ENCODE measurements at places on chromosomes 3 and 15.

GRCh38 chr15:84834969-84835368 lies 17.8 kb downstream of the ALPK3 start:
- DNase-seq, result no peak

DNA sequence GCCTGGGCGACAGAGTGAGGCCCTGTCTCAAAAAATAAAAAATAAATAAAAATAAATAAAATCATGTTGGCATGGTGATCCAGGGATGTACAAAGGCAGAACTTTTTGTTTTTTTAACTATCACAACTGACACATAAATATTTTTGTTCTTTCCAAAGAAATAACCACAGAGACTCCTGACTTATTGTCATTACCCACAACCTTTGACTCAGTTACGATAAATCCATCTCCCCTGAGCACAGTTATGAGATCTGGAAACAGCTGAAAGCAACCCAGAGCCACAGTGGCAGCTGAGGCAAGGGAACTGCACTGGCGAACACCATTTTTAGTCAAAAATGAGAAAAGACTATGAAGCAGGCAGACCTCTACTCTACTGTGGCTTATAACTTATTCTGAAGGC lies 24.0 kb downstream of the OSBPL10 start:
- no peak for DNase-seq

DNA sequence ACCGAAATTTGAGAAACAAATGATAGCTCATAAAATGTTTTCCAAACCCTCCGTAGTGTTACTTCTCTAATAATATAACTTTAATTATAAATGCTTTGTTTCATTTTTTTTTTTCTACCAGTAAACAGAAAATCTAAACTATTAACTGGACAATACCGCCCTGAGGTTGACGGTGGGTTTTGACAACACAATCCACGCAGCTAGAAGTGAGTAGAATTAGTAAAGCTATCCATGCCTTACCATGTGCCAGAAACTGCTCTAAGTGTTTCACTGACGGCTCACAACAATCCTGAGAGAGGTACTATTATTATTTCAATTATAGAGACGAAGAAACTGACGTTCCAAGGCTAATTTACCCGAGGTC lies 410 bp downstream of the NDUFAF1 start:
- no peak for DNase-seq

GRCh38 chr15:90593499-90594158 lies 63.9 kb downstream of the CRTC3 start:
- DNase-seq, result no peak

GRCh38 chr3:50474717-50475116 lies 28.7 kb downstream of the CACNA2D2 start:
- no peak for DNase-seq

DNA sequence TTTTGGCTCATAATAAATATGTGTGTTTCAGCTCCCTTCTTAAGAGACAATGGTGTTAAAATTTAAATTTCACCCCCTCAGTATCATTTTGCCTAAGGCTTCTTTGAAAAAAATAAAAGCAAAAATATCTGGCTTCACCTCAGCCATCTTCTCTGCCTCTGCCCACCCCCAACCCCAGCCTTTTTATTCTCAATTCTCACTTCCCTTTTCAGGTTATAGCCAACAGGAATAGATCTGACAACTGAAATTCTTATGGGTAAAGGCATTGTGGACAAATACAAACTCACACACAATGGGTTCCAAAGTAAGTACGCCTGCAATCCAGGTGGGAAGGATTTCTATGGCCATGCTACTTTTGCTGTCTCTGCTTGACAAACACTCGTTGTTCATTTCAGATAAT lies 399.0 kb upstream of the ARRDC4 start:
- no peak for DNase-seq

GRCh38 chr15:70826634-70827033 lies 27.3 kb downstream of the LARP6 start:
- no peak for DNase-seq

DNA sequence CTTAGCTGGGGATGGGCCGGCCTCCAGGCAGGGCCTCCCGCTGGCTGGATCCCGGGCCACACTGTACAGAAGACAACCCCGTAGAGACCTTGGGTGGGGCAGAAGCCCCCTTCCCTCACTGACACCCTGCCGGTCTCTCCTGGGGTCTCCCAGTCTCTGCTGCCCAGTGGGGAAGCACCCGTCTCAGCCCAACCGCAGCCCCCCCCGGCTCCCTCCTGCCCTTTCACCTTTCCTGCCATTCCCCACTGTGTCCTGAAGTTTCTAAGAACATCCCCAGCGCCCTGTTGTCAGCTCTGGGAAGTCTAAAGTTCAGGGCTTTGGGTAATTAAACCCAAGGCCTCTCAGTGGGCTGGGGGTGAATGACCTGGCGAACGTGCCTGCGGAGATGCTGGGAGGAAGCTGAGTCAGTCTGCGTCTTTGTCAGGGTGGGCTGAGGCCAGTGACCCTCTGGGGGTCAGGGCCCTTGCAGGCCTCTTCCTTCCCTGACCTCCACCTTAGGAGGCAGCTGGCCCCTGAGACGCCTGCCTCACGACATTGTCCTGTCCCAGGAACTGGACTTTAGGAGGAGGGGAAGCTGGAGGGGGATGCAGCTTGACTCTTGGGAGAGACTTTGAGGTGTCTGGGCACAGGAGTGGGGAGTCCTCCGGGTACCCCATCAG lies 1.4 kb upstream of the SLC51A start:
- no peak for DNase-seq

DNA sequence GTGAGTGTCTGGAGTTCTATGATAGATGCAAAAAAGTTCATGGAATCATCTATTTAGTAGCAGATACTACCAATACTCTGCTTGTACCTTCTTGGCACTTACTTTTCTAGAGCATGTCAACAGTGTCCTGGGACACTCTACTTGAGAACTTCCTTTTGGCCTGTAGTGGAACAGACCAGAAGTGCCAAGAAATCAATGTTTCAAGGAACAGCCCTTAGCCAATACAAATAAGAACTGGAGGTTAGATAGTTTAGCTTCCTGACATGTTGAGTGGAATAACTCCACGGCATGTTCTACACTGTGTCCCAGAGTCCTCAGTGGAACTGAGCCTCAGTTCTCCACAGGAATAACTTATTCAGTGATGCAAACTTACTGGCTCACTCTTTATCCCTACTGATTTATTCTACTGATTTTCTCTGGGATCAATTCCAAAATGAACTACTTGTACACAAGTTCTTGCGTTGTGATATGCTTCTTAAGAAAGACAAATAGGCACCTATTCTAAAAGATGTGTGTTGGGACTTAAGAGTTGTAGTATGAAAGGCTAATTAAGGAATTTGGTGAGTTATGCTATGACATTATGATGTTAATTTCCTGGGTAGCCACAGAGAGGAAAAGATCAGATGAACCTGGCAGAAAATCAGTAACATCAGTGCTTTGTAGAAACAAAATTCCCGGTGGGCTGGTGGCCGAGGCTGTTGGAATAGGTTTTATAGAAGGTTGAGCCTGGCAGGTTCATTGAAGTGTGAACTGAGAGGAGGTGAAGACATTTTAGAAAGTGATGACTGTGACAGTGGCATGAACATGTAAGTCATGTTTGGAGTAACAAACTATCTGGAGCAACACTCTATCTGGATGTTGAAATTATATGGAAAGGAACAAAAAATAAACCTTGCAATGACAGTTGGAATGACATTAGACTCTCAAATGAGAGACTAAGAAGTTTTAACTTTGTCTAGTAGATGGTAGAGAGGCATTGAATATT lies 101.8 kb upstream of the RBMS3 start:
- no peak for DNase-seq

GRCh38 chr3:23324745-23325144 lies 121.6 kb downstream of the UBE2E2 start:
- DNase-seq, result no peak

DNA sequence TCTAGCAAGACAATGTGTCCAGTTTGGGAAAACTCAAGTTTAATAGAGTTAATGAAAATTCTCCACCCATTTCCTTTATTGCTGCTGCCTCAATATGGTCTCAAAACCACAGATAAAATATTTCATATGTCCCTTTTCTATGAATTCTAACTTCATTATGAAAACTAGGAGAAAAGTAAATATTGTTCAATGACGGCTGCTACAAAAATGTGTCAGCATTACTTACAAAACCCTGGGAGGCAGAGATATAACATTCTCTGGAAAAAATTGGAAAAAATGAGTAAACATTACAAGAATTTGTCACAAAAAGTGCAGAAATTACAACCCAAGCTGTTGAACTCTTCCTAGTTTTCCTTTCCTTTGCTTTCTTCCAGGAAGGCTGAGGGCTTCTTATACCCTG lies 22.2 kb upstream of the FBN1 start:
- no peak for DNase-seq

DNA sequence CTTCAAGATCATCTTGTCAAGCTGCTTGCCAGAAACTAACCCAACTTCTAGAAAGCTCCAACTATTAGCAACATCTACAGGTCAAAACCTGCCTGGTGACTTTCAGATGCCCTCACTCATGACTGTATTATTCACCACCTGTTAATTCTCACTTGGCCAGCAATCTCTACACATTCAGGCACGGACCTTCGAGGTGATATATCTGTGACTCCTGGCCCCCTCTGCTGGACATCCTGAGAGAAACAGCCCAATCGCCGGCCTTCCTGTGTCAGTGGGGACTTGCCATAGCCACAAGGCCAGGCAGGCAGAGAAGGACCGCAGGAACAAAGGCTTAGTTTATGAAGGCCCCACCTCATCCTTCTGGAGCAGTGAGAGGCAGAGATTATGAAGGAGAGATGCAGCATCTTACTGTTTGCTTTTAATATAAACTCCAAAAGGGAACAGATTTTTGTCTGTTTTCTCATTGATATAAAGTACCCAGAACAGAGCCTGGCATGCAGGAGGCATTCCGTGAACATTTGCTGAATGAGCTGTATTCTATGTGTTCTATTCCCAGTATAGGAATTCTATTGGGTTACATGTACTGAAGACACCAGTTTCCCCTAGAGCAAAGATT lies 24.4 kb upstream of the OCA2 start:
- DNase-seq, result peak; percentile 30

DNA sequence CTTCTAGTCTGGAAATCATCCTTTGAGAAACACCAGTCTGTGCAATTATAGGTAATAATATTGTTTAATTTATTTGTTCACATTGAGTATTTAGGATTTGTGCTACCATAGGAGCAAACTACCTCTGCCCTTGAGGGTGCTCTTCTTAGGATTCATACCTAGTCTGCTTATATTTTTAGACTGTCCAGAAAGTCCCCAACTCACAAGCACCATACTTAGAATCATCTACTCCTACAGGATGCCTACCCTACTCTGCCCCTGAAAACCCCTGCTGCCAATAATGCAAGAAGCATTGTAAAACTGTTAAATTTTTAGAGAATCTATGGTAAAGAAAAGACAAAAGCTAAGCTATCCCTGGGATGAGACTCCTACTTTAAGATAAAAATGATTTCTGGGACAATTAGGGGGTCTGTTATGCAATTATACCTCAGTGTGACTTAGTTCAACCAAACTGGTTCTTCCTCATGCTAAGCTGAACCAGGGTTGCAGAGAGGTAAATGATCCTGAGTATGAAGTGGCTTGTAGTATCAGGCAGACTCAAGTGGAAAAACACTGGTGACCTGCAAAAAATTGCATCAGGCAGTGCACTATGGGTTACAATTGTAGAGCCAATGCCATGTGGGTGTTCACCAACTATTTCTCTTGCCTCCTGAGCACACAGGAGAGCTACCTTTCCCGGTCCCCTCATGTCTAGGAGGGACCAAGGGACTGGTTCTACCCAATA lies 133.3 kb downstream of the TNIK start:
- no peak for DNase-seq

DNA sequence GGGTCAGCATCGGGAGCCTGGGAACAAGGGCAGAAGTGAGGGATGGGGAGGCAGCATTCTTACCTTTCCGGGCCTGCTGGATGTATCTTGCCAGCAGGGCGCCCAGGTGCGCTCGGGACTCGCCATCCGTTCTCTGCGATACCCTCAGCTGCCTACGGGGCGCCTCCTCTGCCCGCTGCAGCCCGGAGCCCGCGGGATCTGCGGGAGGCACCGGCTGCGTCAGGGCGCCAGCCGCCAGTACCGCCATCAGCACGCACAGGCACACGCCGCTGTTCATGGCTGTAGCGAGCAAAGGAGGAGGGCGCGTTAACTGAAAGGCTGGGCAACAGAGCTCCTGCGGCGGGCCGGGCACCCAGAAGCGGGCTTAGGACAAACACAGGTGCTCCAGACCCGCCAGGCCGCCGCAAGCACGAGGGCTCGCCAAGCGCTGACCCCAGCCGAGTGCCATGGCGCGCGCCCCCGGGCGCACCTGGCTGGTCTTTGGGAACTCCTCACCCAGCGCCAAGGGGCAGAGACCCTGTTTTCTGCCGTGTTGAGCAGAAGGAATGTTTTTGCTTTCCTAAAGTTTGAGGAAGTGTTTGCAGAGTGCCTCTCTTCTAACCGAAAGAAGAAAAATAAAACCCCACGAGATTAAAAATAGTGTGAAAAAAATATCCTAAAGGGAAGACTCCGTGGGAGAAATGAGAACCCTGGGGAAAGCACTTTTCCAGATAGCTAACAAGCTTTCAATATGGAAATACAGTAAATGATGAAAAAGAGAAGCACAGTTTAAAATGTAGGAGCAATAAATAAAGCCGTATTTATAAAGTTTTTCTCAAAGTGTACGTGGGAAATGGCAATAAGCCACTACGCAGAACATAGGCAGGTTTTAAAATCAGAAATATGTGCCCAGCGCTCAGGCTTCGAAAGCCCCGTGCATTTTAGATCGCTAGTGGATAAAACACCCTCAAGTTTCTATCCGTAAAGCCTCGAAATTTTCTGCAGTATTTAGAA lies 2.3 kb downstream of the CCK start:
- no peak for DNase-seq

- no peak for DNase-seq
Measured at GRCh38 chr3:196207159-196207832, 3.9 kb downstream of the ZDHHC19 start.

DNA sequence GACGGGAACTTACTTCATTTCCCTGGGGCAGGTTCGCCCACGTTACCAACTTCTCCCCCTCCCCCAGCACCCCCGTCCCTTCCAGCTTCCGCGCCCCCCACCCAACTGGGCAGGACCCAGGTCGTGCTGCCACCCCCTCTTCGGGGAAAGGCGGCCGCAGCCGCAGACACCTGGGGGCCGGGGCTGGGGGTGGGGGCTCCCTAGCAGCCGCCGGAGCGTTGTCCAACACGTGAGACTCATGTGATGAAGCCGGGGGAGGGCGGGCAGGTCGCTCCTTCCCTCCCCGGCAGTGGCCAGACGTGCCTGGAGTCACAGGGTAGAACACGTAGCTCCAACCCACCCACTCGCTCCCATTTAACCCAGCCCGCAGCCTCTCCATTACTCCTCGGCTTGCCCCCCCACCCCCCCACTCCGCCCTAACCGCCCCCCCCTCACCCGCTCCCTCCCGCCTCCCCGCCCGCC lies 240 bp upstream of the BHLHE40 start:
- peak; percentile 91 for DNase-seq

- DNase-seq, result no peak
Measured at GRCh38 chr3:134481166-134481565, 4.6 kb downstream of the ANAPC13 start.

DNA sequence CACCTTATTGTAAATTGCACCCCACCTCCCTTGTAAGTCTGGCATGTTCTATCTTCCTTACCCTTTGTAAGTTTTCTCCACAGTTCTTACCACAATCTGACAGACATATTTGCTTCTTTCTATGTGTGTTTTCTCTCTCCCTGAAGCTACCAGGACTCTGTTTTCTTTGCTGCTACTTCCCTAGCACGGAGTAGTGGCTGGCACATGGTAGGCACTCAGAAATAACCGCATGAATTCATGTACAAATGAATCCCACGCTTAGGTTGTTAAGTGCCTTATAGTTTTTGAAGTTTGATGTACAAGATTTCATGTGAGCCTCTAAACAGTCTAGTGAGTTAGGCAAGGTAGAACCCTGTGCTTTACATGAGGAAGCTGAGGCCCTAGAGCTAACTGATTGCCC lies 178.4 kb upstream of the CTDSPL start:
- no peak for DNase-seq

GRCh38 chr3:162224746-162225145 lies 728.1 kb downstream of the OTOL1 start:
- no peak for DNase-seq

Data from C1 segment of cervical spinal cord (tissue), 14 donors.